ENCODE measurements at places on chromosomes 4 and X. TPM values are rescaled to one million over a fixed set of nuclear protein-coding genes. Genes with fewer than 3 reads are reported as not detected.

DNA sequence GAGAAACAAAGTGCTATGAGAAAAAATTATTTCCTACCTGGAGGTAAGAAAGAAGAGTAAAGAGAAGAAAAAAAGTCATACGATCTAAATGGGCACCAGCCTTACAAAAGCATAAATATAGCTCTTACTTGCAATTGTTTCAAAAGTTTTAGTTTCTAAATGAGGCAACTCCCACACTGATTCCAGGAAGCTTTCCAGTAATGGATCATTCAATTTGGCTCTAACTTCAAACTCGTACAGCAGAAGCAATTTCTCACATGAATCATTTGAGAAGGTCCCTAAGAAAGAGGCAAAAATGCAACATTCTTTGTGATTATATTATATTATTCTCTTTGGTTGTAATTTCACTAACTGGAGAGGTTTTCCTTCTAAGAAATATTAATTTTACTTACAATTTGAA is 109.9 kb downstream of the DLG3 start:
- no peak for DNase-seq

TMEM156 gene
- not detected for total RNA-seq

DNA sequence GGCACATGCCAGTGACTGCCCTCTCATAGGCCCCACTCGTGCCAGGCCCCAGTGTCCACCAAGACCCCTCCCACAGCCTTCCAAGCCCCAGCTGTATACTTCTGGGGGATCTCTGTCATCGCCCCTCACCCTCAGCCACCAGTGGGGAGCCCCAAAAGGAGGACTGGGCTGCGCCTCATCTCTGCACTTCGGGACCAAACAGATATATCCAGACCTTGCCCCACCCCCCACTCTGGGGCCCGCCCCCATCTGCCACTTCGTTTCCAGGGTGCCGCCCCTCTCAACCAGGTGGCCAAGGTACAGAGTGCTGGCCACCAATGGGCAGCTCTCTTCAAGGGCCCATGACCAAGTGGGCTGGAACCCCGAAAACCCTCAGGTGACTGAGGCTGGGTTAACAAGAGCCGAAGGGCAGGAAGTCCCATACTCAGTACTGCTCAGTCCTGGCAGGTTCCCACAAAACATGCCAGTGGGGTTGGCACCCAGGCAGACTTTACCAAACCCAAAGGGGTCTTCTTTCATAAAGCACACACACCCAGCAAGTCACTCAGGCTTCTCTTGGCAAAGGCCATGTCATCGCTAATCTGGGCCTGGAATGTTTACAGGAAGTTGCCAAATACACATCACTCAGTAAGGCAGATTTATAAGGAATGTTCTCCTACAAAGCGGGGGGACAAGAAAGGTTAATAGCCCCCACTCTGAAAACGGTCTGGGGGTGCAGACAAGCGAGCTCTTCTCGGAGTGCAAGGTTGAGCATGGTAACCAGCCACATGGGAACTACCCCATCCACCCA is 4.4 kb downstream of the ZFYVE28 start:
- DNase-seq, result no peak

DNA sequence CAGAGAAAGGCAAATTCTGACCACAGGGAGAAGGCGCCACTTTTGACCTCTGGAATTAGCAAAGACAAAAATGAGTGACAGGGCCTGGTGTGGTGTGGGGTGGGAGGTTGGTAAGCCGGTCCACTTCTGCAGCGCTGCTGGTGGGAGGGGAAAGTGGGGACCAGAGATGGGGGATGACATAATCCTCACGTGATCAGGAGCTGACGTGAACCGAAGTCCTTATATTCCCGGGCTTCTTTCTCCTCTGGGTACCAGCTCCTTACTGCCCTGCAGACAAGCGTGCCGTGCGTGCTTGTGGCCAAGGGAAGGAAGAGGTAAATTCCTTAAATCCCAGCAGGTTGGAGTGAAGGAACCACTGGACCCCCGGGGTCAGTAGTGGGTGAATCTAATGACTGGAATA is at the start of gene TCEAL7:
Gene TCEAL7, plus strand, starts transcription at position 249 of the 400 bp plus-strand sequence. CDS start 1,165 bp downstream, outside the sequence.
- DNase-seq, result no peak

FGF16 gene
- not detected for total RNA-seq

GRCh38 chrX:129813662-129814368 is 29.9 kb downstream of the ZDHHC9 start:
- DNase-seq, result no peak

EVC2 gene
- total RNA-seq, result not detected

GRCh38 chr4:64857198-64857597 is 447.9 kb upstream of the TECRL start:
- DNase-seq, result no peak

GRCh38 chr4:33111117-33111516 is 2390.9 kb downstream of the PCDH7 start:
- DNase-seq, result no peak

DNA sequence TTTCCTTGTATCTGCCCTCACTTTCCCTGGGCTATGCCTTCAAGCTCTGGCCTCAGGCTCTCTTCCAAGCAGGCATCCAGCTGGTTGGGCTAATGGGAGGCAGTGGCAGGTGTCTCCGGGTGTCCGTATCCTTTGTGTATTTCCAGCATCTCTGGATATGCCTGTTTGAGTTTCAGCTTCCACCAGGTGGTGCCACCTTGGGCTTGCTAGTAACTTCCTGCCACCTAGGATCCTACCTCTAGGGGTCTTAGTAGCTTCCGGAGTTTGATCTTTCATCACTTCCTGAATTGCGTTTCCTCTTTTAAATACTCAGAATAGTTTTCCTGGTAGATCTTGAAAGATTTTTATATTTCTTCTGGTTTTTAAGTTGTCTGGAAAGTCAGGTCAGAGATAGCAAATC is 23.2 kb upstream of the ANOS1 start:
- peak; percentile 14 for DNase-seq

F8A2 gene
- not detected for total RNA-seq

OTC gene
- not detected for total RNA-seq

PLP1 gene
- total RNA-seq, result not detected

DNA sequence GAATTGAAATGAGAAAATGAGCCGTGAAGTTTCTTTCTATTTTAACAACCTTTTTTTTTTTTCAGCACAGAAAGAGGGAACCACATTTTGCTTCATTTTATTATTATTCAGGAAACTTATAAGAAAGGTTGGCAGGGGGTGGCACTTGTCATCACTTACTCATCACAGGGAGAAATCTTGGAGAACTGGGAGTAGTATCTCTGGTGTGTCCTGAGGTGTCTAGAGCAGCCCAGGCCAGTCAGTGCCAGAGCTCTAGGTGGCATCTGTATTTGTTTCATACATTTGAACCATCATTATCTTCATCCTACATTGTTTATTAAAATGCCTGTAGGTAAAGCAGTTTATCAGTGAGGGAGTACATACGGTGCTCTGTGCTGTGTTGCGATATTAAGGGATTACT is 43.8 kb upstream of the ARHGAP24 start:
- no peak for DNase-seq

NLGN3 gene
- not detected for total RNA-seq

CBLL2 gene
- total RNA-seq, result not detected

TRPC5OS gene
- total RNA-seq, result not detected

GRCh38 chr4:10011885-10012284 is 9.4 kb downstream of the SLC2A9 start:
- DNase-seq, result no peak

- no peak for DNase-seq
Observed at GRCh38 chrX:129618997-129619396, 35.8 kb downstream of the APLN start.

DNA sequence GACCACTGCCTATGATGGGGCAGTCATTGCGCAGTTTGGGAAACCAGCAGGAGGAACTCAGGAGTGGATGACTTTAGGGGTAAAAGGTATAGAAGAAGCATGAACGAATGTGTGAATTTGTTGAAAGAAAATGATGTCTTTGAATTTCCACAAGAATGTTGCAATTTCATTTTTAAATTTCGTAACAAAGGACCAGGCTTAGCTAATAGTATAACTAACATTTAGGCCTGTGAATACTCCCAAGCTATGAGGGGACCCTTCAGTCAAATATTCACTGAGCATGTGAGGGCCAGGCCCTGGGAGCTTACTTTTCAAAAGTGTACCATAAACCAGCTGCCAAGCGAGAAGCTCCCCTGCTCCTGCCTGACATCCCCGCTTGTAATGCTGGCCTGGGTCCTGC is 5.3 kb downstream of the MPC1L start:
- no peak for DNase-seq

DNA sequence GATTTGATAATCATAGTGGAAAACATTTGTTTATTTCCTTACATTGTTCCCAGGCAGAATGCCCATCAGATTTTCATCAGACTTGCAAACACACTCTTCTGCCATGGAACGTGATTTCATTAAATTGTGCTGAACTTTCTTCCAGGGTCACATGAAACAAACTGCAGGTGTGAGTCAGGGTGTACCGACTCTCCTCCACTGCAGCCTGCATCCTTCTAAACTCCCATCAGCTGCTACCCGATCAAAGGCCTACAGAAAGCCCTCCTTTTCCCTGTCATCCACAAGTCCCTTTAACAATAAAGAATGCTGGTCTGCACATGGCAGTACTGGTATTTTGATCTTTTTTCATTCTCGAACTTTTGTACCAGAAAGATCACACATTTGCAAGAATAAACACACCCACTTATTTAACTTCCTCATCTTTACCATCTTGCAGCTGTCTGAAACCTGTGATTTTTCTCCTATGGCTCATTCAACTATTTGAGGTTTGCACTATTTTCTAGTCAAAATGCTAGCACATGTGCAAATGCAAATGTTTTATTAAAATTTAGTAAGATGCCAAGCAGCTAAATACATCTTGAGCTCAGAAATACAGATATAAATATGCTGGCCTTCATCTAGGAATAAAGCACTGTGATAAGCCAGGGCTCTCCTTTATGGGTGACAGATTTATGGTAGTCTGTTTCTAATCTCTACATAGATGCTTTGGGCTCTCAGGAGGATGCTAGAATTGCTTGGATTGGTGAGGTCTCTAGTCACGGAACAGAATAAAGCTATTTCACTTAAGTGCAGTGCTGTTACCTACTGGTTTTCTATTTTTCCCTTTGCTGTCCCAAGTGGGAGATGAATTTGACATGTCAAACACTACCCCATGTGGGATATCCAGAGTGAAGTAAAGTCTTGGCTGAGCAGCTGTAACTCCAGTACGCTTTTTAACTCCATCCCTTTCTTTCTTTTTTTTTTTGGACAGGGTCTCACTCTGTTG is 25.8 kb upstream of the ARHGAP24 start:
- no peak for DNase-seq

GRCh38 chr4:98170035-98170434 is 26.8 kb upstream of the STPG2 start:
- no peak for DNase-seq

DNA sequence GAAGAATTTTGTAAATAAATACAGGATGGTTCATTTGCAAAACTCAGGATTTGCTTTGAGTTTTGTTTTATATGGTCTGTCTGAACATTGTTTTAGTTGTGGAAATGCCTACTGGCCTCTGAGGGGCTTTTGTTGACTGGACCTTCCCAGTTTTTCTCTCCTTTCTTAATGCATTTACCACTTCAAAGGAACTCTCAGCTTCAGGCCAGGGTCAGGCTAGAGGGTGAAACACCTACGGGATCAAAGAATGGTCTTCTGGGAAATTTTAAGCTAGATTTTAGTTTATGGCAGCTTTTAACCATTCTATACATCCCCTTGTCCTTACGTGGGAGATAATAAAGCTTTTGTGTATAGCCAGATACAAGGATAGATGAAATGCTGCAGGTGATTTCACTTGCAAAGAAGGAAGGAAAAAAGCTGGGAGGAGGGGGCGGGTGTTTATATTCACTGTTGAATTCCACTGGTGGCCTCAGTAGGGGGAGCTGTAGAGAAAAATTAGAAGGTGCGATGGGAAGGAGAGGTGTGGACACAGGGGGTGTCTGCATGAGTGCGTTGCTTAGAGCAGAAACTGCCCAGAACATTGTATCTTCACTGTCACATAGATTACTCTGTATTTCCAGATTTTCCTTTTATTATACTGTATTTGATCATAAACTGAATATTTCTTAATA is 151.8 kb downstream of the TSPAN5 start:
- DNase-seq, result peak; percentile 30

DNA sequence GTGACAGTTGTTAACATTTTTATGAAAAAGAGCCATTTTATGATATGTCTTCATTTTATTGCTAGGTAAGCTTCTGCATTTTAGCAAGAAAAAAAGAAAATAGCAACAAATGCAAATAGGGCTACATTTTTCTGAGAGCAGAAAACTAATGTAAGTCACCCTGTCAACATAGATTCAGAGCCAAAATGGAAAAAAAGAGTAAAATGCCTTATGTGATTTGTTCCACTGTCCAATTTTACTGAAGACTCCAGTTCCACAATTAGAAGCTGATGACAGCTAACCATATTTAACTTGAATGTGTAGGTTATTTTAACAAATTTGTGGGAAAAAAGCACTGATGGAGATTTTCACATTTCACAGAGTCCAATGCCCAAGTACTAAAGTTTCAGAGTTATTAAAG is 772.3 kb downstream of the FAT4 start:
- no peak for DNase-seq

GRCh38 chr4:80138551-80139538 is 58.5 kb upstream of the PRDM8 start:
- DNase-seq, result no peak

DNA sequence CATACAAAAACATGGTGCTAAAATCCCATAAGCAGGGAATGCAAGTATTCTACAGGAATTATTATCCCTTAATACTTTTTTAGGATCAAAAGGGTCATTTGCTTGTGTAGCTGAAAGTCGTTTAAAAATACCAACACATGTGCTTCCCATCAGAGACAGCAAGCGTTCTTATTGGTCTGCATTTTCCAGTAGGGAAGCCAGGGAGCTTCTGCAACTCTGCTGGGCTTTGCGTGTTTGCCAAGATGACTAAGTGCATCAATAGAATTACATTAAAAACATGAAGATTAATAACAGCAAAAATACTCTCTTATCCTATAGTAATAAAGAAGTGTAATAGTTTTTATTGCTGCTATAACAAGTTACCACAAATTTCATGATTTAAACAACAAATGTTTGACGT is 111.2 kb downstream of the QDPR start:
- DNase-seq, result no peak

UGT2B7 gene
- total RNA-seq, result 0.08 TPM

LAMP2 gene
- total RNA-seq, result 16.1 TPM

- no peak for DNase-seq
Observed at GRCh38 chrX:45601052-45601451, 400.4 kb upstream of the DIPK2B start.

DNA sequence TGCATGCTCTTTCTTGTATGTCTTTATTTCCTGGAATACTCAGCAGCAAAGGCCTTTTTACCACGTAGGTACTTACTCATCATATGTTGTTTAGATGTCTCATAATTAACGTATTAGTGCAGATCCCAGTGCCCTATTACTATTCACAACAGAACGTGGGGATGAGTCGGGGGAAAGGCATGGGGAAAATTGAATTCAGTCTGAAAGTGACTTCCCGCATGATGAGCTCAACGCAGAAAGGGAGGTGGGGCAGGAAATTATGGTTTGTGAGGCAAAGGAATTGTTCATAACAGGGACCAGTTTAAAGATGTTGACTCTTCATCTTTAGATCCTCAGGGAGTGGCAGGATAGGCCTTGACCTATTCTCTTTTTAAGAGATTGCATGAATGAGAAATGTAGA is 2.0 kb upstream of the TMPRSS11D start:
- DNase-seq, result no peak

GRCh38 chr4:74158466-74159142 is 686 bp downstream of the MTHFD2L start:
- peak; percentile 53 for DNase-seq

- no peak for DNase-seq
Observed at GRCh38 chrX:48461830-48462229, 8.2 kb downstream of the SLC38A5 start.

GRCh38 chrX:33336783-33337182 is 125.4 kb upstream of the DMD start:
- DNase-seq, result peak; percentile 18

PDLIM3 gene
- total RNA-seq, result not detected

GRCh38 chr4:92421920-92422319 is 118.2 kb downstream of the GRID2 start:
- DNase-seq, result no peak

Measured in HT-29 (cell line).